ENCODE measurements at places on chromosomes 1 and 21.

DNA sequence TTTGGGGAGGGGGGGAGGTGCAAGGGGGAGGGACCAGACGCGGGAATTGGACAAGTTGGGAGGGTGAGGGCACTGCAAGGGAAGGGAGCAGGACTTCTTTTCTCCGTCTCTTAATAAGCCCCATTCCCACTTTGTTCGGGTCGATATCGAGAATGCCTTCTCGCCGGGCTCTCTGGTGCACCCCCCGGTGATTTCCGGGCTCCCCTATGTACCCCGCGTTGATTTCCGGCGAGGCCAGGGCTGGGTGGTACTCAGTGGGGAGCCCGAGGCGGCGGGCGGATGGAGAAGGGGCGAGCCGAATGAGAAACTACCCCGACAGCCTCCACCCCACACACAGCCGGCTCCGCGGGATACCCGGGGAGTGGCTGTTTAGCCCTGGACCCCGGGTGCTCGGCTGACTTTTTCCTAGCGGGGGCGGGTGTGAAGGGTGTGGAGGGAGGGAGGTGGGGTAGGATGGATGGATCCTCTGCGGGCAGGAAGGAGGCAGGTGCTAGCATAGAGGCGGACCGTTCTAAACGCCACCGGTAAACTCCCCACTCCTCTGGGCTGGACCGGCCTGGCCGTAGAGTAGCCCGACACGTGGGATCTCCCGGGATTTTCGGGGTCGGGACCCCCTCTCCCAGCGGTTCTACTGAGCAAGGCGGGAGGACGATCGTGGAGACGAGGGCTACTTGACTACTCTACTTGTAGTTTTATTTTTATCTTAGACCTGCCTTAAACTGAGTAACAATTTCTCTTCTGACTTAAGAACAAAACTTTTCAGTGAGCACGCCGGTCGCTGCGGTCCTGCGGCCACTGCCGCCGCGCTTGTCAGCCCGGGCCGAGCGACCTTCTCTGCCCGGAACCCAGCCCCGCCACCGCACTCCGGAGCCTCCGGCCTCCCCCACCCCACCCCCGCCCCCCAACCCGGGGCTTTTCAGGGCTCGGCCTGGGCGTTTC is 1.0 kb downstream of the RNF220 start:
- DNase-seq = no peak

GRCh38 chr1:185337246-185337645 is 20.2 kb upstream of the IVNS1ABP start:
- no peak for DNase-seq

GRCh38 chr1:6831366-6831765 is 46.1 kb downstream of the CAMTA1 start:
- no peak for DNase-seq

DNA sequence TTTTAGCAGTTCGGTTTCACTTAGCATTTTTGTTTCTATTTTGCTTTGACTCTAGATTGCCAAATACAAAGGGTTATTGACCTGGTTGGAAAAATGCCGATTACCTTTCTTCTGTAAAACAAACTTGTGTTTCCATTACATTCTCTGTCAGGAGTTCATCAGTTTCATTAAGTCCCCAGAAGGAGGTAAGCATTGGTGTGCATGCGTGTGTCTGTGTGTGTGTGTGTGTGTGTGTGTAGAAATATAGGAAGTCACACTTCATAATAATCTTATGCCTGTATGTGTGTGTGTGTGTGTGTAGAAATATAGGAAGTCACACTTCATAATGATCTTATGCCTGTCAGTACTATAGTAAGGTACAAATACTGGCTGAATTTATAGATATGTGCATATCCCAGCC is 10.0 kb downstream of the RGSL1 start:
- no peak for DNase-seq

DNA sequence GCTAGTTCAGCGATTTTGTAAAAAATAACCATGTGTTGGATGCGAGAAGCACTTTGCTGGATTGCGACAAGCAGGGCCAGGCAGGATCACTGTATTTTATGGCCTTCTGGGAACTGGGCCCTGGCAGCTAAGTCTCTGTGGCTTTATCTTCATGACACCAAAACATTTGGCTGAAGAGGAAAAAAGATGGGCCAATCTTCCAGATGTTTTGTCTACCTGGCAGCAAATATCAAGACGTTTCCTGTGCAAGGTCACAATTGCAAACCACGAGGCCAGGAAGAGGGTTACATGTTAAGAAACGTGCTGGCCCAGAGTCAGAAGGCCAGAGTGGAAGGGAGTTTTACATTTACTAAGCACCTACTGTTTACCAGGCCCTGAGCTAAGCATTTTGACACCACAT is 22.1 kb downstream of the GRIK3 start:
- DNase-seq = no peak

DNA sequence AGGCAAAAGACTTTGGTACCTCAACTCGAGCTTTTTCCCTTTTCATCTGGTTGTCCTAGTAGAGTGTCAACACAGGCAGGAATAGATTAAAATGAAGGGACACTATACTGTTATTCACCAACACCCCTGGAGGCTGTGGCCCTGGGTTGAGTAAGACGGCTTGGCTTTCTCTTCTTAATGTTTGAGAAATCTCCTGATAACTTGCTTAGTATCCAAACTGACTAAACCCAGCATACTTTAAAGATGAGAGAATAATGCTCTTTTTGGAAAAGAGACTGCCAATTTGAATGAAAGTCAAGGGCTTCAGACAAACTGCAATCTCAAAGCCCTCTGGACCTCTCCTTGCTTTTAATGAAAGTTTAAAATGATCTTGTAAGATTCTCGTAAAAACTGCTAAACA is 2.6 kb upstream of the SLC30A1 start:
- DNase-seq = no peak

DNA sequence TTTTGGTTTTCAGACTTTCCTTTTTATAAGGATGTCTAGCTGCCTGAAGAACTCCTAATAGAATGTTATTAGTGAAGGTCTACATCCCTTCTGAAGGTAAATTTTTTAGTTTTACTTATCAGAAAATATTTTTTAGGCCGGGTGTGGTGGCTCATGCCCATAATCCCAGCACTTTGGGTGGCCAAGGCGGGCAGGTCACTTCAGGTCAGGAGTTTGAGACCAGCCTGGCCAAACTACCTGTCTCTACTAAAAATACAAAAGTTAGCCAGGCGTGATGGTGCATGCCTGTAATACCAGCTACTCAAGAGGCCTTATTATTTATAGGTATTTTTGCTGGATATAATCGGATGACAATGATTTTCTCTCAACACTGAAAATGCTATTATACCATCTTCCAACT is 181.9 kb upstream of the KCNK2 start:
- no peak for DNase-seq

DNA sequence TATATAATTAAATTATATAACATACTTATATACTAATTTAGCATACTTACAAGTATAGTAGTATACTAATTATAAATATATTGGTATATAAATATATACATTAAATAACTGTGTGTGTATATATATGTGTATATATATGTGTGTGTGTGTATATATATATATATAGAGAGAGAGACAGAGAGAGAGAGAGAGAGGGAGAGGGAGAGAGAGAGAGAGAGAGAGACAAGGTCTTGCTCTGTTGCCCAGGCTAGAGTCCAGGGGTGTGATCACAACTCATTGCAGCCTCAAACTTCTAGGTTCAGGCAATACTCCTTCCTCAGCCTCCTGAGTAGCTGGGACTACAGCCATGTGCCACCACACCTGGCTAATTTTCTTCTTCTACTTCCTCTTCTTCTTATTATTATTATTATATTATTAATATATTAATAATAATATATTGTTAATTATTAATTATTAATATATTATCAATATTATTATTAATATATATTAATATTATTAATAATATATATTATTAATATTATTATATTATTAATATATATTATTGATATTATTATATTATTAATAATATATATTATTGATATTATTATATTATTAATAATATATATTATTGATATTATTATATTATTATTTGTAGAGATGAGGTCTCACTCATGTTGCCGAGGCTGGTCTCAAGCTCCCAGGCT is 185.5 kb downstream of the CRB1 start:
- DNase-seq = no peak

DNA sequence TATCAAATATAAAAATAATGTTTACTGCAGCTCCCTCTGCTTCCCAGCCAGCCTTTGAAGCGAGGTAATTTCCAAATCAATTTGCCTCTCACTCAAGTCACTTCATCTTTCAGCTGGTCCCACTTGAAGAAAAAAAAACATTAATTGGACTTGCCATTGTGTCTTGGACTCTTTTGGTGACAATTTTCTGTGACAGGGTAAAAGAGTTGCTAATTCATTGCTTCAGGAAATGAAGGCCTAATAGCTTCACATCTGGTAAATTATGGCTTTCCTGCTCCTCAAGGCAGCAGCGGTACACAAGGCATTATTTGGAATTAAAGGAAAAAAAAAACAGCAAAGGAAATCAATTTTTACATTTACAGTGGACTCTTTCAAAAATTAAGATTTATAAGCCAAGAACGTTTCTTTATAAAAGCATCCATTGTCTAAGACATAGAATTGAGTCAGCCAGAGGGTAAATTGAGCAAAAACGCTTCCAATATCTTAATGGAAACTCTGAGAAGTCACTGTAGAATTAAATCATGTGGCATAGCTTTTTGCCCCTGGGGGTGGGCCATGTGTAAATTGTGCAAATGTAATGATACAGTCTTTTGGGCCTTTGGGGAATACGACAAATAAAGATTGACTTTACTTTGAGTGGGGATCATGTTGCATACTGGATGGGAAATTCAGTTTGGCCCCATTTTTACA is 102.5 kb downstream of the LYPLAL1 start:
- no peak for DNase-seq

DNA sequence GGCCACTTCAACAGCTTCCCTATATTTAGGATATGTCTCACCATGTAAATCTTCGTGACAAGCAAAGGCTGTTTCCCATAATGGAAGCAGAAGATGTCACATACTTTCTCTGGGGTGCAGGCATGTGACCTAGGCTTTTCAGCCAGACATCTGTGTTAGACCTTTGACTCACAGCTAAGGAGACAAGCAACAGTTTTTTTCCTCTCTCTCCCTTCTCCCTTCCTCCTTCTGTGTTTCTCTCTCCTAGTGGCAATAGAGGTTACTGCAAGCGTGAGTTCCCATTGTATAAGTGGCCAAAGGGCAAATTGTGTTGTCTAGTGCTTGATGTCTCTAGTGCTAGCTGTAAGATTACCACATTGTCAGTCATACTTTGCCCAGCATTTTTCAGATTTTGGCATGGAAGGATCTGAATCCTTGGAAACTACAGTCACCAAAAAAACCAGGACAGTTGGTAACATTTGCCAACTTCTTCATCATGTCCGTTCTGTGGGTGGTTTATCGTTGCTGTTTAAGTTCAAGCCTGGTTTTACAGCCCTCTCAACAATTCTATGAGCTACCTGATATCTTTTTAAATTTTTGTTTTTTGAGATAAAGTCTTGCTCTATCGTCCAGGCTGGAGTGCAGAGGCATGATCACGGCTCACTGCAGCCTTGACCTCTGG is 44.4 kb upstream of the RABGAP1L start:
- DNase-seq = no peak

DNA sequence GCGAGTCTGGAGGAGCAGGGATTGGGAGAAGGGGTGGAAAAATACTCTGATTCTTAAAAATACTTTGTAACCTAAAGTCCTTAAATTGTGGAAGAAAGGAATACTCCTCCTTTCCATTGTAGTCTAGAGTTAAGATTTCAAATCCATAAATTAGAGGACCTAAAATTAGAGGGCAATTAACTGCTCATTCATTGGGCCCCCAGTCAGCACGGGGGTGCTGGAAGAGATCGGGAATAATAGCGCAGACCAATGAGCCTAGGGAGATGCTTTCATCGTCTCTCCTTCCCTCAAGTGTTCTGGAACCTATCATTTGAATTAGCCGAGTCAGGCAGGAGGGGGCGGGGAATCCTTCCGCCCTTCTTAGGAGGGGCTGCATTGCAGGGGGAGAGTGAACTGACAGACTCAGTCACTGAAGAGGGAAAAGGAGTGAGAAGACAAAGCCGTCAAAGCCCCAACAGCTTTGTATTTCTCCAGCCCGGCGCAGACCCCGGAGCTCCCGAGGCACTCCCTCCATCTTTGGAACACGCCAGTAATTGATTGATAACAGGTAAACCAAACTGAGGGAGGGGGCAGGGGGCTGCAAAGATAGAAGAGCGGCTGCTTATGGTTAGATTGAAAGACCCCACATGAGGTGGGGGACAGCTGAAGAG is at the start of gene MLLT11:
Gene MLLT11, plus strand, starts transcription at position 391 of the 650 bp plus-strand sequence. CDS start 6,828 bp downstream, outside the sequence.
- DNase-seq = no peak

DNA sequence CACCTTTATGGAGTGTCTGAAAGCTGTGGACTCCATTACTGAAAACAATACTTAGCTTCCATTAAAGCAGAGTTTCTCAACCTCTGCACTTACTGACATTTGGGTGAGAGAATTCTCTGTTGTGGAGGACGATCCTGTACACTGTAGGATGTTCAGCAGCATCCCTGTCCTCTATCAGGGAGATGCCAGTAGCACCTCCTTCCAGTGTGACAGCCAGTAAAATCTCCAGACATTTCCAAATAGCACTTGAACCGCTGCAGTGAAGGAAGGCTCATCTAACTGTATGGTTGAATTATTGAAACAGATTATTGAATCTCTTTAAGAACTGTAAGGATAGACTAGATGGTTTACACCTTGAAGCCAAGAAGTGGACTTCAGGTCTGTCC is 3.1 kb downstream of the PRDM2 start:
- DNase-seq = no peak

DNA sequence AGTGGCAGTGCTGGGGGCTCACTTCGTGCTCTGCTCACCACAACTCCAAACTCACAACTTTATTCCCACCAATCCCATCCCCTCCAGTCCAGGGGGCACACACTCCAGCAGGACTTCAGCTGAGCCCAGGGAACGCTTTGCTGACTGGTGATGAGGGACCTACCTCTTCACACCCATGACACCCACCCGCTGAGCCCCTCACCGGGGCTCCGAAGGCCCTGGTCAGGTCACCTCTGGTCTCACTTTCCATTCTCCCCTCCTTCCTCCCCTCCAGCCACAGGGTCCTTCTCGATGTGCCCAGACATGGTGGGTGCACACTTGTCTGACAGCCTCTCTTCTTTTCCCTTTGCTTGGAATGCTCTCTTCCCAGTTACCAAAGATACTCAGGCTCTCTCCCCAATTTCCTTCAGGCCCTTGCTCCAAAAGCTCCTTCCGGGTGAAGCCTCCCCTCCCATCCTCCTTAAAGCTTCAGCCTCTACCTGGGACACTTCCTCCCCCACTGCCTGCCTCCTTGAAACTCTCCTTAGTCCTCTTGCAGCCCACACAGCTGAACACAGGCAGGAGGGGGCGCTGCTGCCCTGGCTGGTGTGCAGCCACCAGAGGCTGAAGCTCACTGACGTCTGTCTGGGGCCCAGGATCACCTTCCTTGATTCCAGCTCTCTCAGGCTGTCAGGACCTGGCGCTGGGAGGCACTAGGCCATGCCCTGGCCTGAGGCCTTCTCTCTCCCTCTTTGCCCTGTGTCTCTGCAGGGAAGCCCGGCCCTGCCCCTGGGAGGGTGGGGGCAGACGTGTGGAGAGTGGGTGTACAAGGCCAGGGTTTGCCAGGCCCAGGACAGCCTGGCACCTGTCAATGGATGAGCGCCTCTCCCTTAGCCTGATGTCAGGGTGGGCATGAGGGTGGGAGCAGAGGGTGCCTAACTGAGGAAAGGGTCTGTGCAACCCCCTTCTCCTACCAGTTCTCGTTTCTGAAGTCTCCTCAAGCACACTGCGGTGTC is 1.6 kb downstream of the KCNE1 start:
- no peak for DNase-seq

- DNase-seq = no peak
These were observed 153.2 kb downstream of the PRDM16 start for GRCh38 chr1:3222042-3222692.

All from cortex of kidney (tissue), 1 donor.